Dorsolateral prefrontal cortex (tissue), 122 donors: ENCODE measurements at places on chromosomes 5 and 9.

GRCh38 chr5:89435347-89435746 lies 552.4 kb upstream of the MEF2C start:
- no peak for DNase-seq

DNA sequence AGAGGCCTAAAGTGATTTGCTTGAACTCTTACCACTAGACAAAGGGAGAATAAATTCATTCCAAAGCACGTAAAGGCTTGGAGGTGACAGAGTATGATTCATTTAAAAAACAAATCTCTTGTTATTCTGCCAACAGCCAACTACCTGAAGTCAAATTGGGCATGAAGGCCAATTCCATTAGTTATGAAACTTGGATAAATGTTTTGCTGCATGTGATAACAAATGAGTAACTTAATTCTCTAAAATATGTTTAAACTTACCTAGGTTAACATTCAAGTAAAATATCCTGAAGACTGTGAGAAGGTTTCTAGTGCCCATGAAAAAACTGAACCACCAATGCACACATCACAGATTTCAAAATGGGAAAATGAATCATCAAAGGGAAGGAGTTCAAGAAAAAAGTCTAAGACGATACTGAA lies 120.1 kb upstream of the TSLP start:
- no peak for DNase-seq

GRCh38 chr5:19193631-19194030 lies 794.4 kb downstream of the CDH18 start:
- DNase-seq, result no peak

DNA sequence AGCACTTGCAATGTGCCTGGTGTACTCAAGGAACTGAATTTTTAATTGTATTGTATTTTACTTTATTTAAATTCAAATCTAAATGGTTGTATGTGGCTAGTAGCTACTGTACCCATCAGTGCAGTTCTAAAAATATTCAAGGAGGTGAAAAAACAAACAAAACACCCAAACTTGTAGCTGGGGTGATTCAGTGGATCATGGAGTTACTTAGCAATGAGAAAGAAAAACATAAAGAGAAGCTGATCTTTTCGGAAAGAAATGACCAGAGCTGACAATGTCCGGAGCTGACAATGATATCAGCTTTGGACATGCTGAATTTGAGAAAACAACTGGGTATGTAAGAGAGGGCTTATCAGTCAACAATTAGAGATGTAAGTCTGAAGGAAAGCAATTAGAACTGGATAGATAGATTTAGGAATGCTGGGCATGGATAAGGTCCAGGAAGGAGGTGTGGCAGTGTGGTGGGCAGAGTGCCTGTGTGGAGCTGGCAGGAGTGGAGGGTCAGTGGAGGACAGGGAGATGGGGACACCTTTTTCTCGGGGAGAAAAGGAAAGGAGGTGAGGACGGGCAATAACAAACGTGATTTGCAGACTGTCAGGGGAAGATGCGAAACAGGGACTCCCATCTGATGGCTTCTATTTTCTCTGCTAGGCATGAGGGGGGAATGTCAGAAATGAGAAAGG lies 113.2 kb downstream of the DCP2 start:
- DNase-seq, result no peak

GRCh38 chr5:119417891-119418605 lies 34.2 kb upstream of the HSD17B4 start:
- DNase-seq, result no peak

GRCh38 chr5:96326902-96327301 lies 106.1 kb downstream of the PCSK1 start:
- no peak for DNase-seq

DNA sequence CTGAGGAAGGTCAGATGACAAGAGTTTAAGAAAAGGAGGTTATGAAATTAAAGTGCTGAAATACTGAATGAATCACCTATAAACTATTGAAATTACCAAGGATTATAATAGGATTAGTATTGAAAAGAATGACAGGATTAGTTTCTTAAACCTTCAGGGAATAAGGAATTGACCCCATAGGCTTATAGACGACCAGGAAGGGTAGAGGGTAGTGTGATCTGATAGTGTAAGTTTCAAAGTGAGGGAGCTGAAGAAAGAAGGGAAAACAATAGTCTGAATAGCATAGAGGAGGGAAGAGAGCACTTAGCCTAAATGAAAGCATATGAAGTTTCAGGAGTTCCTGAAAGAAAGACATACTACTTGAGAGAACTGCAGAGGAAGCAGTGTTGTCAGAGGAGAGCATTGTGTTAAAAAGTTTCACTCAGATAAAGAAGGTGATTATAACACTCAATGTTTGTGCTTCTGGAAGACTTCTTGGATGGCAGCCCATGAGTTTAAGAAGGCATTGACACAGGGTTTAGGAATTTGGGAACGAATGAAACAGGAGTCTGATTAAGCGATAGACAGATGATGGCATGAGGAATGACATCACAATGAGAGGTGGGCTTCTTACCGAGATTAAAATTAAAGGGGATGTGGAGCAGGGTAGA lies 557.9 kb upstream of the GRAMD2B start:
- no peak for DNase-seq

DNA sequence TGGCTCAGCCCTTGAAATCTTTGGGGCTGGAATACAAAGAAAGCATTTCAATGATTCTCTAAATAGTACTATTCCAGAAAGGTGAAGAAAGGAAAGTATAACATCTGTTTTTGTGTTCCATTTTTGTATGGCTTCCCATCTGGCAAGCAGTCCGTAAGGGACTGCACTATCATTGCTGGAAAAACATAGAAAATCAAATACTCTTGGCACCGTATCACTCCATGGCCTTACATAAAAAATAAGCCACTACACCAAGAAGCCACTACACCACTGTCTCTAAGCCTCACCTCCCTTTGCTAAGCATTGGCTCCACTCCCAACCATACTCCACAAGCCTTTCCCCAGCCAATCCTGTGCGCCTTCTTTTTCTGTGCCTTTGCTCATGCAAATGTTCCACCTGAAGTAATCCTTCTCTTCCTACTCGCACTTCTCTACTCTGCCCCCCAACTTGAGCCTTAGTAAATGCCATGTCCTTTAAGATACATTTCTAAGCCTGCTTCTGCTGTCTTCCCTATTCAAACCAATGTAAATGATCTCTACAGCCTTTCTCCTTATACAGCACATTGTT lies 454.6 kb upstream of the TUSC1 start:
- DNase-seq, result no peak

DNA sequence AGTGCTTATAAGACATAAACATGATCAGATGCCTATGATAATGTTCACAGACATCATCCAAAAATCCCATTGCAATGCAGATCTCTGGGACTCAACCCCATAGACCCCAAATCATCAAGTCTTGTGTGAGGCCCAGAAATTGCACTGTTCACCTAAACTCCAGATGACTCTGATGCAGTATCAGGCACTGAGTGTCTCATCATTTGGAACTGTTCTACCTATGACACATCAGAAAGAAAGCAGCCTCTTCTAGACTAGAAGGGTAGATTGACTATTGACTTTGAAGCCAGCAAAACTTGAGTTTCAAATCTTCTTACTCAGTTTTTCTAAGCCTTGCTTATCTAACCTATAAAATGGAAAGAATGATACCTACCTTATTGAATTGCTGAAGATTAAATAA lies 58.7 kb upstream of the PAPPA start:
- DNase-seq, result no peak
